ENCODE measurements at places on chromosomes 1 and 21.
A peak's percentile ranks its signal among the peaks of the same experiment; 100 is the strongest.

GRCh38 chr1:200314085-200314750 lies 95.6 kb downstream of the ZNF281 start:
- H3K4me1 ChIP-seq = no peaks in the 10 kb centered on the region
- no peak overlapping the region for H3K27ac ChIP-seq
- H3K27me3 ChIP-seq = no peaks in the 10 kb centered on the region
- no peak overlapping the region for H3K4me3 ChIP-seq
- H3K36me3 ChIP-seq = no peaks in the 10 kb centered on the region
- DNase-seq = no peak

DNA sequence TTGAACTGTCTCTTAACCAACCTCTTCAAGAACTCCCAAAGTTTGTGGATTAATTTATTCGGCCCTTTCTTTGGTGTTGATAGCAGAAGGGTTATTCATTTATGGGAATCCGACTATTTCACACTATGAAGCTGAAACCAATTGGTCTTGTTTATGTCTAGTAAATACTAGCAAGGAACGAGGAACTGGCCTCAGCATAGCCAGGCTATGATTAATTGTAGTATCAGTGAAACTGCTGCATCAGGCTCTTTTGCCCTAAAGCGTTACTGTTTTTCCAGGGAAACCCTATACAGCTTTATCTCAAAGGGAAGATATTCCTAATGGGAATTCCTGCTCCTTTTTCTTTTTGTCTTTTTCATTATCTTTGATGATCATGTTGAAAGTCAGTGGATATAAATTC lies 35.1 kb downstream of the CLEC20A start:
- no peak overlapping the region for H3K27ac ChIP-seq
- no peaks in the 10 kb centered on the region for H3K36me3 ChIP-seq
- no peak for DNase-seq

GRCh38 chr1:110084227-110085078 lies 14.0 kb upstream of the ALX3 start:
- H3K27ac ChIP-seq = no peak overlapping the region
- H3K4me3 ChIP-seq = peak overlapping the region; percentile 39
- peaks cover 21% of the 10 kb centered on the region for H3K27me3 ChIP-seq

- H3K27me3 ChIP-seq = no peaks in the 10 kb centered on the region
- peaks cover 4% of the 10 kb centered on the region for H3K4me1 ChIP-seq
- H3K4me3 ChIP-seq = no peak overlapping the region
- H3K27ac ChIP-seq = no peak overlapping the region
- no peak for DNase-seq
- H3K36me3 ChIP-seq = no peaks in the 10 kb centered on the region
Observed at GRCh38 chr1:22646384-22646783, 3.0 kb downstream of the C1QC start.

DNA sequence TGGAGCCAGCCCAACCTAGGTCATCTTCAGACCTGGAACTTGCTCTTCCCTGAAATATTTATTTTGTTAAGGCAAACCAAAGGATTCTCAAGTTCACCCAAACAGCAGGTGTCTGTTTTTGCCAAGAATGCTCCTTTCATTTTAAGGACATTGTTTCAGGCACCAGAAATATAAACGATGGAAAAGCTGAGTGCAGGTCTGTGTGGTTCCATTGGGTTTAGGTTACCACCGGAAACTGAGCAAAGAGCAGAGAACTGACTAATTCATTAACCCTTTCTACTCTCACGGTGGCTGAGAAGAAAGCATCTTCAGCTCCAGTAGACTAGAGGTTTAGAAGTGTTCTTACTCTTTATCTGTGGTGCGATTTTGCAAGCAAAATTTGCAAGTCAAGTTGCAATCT lies 38.0 kb upstream of the ZC3H11B start:
- no peaks in the 10 kb centered on the region for H3K4me1 ChIP-seq
- no peak overlapping the region for H3K27ac ChIP-seq
- H3K4me3 ChIP-seq = no peak overlapping the region
- H3K27me3 ChIP-seq = no peaks in the 10 kb centered on the region

- H3K4me3 ChIP-seq = no peak overlapping the region
- no peak overlapping the region for H3K27ac ChIP-seq
- no peaks in the 10 kb centered on the region for H3K36me3 ChIP-seq
- H3K27me3 ChIP-seq = no peaks in the 10 kb centered on the region
- no peaks in the 10 kb centered on the region for H3K4me1 ChIP-seq
Observed at GRCh38 chr1:191438979-191439378, 719.3 kb upstream of the RGS18 start.
